Activated CD4-positive, alpha-beta T cell treated with anti-CD3 and anti-CD28 coated beads for 24 hours (primary cell): ENCODE measurements at places on chromosomes 11 and 22.

GRCh38 chr11:79627281-79627680 is 186.5 kb upstream of the TENM4 start:
- DNase-seq: no peak

GRCh38 chr22:37428649-37429586 is 1.6 kb upstream of the ELFN2 start:
- DNase-seq: peak; percentile 51

- DNase-seq: no peak
Measured at GRCh38 chr11:976431-977160, 50.9 kb downstream of the AP2A2 start.

GRCh38 chr11:104531894-104532293 is 366.4 kb downstream of the CASP12 start:
- no peak for DNase-seq

GRCh38 chr11:10004526-10005113 is 289.4 kb downstream of the SBF2 start:
- no peak for DNase-seq

- DNase-seq: no peak
Measured at GRCh38 chr11:82858133-82858532, 42.1 kb downstream of the PRCP start.

DNA sequence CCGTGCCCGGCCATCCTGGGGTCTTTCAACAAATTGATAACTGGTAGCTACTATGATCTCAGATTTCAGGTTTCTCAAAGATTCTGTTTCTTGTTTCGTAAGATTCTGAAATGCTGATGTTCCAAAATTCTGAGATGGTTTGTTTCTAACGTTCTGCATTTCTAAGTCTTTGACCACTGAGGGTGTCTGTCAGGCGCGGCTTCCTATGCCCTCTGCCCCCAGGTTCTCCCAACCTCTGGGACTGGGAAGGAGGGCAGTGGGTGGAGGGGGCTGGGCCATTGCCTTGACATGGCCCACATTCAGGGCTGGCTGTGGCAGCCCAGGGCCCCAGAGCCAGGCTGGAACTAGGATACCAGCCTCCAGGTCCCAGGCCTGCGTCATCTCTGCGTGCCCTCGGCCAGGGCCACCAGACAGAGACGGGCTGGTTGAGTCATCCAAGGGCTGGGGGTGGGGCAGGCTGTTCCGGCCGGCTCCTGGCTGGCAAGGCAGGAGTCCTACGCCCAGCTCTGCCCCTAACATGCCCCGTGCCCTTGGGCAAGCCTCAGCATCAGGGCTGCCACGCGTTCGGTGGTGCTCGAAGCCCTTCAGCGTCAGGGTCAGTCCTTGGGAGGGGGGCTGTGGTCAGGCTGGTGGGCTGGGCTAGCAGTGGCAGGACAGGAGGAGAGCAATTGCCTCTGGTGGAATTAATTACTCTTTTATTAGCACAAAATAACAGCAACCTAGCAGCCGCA is 5.2 kb downstream of the TMEM134 start:
- no peak for DNase-seq

- no peak for DNase-seq
Measured at GRCh38 chr11:30823119-30823518, 237.0 kb upstream of the MPPED2 start.

- no peak for DNase-seq
Measured at GRCh38 chr11:123306531-123306930, 111.5 kb upstream of the CLMP start.
